ENCODE measurements at places on chromosomes 3 and 15.

- no peak for DNase-seq
Observed at GRCh38 chr3:43289401-43289800, 3.1 kb downstream of the SNRK start.

DNA sequence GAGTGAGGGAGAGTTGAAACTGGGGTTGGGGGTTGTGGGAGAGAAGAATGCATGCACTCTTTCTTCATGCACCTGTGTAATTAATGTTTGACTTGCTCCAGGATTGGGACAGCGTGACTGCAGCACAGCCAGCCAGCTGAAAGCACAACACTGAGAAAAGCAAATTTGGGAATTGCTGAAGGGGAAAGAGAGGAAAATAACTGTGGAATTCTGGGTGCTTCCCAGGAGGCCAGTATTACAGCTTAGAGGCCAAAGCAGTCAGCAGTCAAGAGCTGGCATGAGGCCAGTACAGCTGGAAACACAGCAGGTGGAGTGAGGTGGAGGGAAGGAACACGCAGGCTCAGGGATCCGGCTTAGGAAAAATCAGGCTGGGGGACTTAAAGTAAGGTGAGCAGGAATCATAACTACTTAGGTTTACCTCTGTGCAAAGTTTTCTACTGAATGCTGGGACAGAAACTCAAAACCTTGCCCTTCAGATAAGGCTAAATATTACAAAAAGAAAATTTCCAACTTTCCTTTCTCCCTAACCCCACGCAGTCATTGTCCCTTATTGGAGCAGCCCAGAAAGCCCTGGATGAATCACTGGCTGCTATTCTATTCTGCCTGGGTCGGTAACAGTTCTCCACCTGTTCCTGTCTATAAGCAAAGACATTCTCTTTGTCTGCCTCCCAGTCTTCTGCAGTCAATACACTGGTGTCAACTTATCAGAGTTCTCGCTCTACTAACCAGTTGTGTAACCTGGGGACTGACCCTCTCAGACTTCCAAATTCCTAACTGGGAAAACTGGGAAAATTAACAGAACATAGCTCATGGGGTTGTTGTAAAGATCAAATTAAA, 167.2 kb downstream of the MAGI1 start:
- DNase-seq: no peak

- DNase-seq: peak; percentile 93
Observed at GRCh38 chr3:101676216-101676764, 642 bp downstream of the ZBTB11 start.

DNA sequence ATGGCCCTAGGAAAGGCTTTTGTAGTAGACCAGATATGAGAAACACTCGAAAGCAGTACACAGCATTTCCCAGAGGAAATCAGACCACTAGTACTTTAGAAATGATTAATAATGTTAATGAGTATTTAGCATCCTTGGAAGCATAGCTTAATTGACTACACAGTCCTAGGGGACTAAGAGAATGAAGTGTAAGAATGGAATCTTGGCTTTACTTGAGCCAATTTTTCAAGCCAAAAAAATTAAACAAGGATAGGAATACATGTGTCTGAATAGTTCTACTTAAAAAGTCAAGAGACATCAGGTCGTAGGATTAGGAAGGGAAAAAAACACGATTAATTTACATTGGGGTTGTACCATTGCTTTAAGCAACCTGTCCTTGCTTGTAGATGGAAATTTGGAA, 38.2 kb downstream of the DPPA2 start:
- no peak for DNase-seq

- no peak for DNase-seq
Observed at GRCh38 chr3:190183121-190183520, 62.4 kb upstream of the P3H2 start.

DNA sequence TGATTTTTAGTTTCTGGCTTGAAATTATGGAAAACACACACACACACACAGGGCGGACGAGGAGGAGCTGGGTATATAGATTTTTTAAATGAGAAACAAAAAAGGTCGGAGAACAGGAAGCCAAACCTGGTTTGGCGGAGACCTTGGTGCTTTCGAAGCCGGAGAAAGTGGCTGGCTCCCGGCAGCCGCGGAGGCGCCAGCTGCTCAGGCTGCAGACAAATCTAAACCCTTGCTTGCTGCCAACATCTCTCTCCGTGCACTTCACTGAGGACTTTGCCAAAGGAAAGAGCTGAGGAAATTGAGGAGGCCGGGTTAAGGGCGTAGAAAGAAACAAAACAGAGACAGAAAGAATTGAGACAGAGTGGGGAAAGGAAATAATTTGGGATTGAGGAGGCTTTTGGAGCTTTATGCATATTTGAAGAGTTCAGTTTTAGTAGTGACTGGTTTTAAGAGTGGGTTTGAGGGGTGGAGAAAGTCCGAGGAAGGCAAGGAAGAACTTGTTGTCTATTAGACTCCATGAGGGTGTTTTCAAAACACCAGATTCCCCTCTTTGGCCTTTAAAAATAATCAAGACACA, 2.2 kb downstream of the ZIC1 start:
- no peak for DNase-seq

- DNase-seq: no peak
Observed at GRCh38 chr3:171321559-171322360, 138.4 kb downstream of the TNIK start.

DNA sequence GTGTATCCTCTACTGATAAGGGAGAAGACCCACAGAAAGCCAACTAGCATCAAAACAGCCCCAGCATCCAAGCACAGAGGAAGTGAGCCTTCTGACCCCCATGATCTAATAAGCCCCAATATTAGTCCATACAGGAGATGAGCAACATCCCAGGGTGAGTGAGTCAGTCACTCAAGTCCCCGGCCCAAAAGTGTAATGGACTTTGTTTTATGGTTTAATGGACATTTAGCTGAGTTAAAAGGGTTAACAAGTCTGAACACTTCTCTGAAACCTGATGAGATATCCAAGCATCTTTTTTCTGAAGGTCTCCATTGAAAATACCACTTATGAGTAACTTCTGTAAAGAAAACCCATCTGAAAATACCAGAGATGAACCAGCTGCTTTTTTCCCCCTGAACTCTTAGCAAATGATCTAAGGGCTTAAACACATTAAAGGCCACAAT, 115.6 kb downstream of the GREM1 start:
- no peak for DNase-seq

GRCh38 chr3:136070953-136071949, 105.7 kb downstream of the PPP2R3A start:
- peak; percentile 2 for DNase-seq

DNA sequence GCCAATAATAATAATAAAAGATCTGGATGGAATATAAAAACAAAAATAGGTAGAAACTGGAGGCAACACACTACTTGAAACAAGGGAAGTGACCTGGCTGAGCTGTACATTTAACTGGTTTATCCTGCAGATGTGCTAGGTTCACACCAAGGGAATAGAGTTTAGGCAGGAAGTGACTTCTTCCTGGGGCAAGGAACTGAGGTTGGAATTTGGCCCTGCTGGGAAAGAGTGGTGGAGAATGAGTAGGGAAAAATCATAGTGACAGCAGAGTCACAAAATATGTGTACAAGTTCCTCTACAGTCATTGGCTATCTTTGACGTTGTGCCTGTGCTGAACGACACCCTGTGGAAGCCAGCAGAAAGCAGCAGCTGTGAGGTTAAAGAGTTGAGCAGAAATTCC, 44.1 kb downstream of the ARHGAP11B start:
- DNase-seq: no peak

DNA sequence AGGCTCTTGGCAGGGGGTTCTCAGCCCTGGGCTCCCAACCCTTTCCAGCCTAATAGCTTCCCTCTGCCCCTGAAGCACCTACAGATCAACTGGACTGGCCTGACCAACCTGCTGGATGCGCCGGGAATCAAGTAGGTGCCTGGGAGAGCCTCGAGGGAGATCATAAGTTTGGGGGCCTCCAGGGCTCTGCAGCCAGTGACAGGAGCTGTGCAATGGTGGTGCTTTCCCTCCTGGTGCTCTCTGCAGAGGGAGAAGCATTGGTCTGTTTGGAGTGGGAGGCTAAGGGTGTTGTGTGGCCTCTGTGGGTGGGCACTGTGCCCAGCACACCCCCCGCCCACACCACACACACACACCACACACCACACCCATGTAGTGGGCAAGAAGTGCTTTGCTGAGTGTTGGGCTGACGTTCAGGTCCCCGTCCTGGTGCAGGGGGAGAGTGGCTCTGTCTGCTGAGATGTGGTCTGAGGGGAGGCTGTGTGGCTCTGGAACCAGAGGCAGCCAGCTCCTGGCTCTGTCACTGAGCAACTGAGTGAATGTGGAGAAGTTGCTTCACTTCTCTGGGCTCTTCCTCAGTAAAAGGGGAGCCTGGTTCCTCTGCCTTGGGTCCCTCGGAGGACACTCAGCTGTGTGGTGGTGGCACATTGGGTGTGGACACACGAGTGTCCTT, 26.3 kb downstream of the ESYT3 start:
- no peak for DNase-seq

DNA sequence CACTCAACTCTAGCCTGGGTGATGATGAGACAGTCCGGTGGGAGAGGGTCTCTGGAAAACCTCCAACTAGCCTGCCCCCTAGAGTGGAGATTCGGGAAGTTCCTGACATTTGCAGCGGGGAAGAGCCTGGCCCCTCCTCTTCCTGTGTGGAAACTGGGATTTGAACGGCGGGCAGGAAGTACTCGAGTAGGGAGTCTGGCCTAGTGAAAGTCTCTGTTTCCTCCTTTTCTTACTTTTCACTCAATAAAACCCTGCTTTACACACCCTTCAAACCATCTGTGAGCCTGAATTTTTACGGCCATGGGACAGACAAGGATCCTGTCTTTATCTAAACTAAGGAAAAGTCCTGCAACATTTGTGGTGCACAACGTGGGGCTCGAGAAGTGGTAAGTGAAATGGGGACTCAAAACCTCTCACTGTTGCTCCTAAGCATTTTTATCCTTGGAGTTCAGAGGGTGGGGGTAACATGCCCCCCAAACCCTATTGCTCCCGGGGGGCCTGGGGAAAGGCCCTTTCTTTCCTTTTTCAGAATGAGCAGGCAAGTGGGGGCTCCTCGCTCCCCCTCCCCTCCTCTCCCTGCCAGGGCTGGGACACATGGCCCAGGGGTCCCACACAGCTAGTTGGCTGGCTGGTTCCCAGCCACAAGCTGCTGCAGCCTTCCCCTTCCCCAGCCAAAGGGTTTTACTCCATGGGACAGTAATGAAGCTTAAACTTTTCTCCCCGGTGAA, 224.7 kb upstream of the GBE1 start:
- no peak for DNase-seq

DNA sequence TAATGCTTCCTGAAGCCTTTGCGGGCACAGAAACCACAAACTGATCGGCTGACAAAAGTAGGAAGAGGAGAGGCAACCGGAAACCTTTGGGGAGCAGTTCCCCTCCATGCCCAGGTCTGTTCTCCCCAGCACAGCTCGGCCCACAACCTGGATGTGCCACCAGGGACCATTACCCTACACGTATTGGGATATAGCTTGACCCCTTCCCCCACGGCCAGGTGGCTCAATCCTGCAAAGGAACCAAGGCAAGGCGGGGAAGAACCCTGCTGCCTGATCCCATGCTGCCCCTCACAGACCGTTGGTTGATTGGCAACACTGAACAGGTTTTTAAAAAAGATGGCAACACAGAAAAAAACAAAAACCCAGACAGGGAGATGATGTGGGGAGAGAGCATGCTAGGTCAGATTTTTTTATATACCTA, 19.7 kb upstream of the TCAIM start:
- no peak for DNase-seq

- no peak for DNase-seq
Observed at GRCh38 chr15:52308446-52309153, 13.0 kb upstream of the MYO5C start.

DNA sequence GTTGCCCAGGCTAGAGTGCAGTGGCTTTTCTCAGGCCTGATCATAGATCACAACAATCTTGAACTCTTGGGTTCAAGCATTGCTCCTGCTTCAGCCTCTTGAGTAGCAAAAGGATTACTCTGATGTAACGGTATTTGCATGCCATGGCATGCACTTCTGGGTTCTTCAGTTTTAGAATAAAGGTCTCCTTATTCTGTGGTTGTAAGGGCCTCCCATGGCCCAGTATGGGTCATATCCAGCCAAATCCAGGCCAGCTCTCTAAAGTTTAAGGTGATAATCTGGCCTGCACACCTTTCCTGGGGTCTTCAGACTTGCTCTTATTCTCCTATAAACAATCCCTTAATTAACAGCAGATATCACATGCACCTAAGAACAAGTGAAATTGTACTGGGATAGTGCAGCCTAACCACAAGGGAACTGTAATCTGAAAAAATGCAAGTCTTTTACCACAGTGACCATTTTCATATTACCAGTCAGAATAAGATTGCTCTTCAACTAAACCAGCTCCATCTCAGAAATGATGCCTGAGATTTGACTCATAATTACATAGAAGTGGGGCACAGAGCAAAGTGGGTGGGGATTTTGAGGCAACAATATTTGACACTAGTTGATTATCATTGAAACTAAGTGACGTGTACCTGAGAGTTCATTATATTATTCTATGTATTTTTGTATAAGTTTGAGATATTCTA, 25.4 kb downstream of the COMMD2 start:
- no peak for DNase-seq

DNA sequence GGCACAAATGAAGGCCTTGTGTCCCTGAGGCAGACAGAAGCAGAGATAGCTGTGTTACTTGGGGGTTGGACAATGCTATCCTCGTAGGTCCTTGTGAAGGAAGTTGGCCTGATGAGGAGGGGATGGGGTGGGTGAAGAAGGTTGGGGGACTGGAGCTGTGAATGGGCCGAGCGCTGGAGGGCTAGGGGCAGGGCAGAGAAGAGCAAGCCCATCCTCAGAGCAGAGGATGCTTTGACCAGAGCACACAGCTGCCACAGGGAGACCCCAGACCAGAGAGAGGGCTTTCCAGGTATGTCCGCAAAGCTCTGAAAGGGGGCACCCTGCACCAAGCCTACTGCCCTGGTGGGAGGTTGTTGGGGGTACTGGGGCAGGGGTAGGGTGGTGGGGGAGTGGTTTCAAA, 5.7 kb upstream of the TBC1D2B start:
- DNase-seq: no peak

DNA sequence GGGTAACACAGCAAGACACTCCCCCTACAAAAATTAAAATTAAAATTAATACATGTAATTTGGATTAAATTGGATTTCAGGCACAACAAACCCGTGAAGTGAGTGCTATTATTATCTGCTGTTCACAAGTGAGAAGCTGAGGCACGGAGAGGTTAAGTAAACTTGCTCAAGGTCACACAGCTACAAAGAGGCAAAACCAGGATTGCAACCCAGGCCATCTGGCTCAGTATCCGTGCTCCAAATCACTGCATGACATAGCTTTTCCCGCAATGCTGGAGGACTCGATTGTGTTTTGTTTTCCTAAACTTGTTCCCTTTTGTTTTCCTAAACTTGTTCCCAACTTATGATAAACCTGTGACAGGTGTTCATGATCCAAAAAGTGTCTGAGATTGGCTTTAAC, 19.9 kb upstream of the C15orf39 start:
- DNase-seq: no peak

GRCh38 chr15:69325456-69325971, 26.8 kb downstream of the PAQR5 start:
- no peak for DNase-seq

Data from T-helper 1 cell (primary cell).